ENCODE measurements at places on chromosomes 7 and 10.
A peak's percentile ranks its signal among the peaks of the same experiment; 100 is the strongest.

DNA sequence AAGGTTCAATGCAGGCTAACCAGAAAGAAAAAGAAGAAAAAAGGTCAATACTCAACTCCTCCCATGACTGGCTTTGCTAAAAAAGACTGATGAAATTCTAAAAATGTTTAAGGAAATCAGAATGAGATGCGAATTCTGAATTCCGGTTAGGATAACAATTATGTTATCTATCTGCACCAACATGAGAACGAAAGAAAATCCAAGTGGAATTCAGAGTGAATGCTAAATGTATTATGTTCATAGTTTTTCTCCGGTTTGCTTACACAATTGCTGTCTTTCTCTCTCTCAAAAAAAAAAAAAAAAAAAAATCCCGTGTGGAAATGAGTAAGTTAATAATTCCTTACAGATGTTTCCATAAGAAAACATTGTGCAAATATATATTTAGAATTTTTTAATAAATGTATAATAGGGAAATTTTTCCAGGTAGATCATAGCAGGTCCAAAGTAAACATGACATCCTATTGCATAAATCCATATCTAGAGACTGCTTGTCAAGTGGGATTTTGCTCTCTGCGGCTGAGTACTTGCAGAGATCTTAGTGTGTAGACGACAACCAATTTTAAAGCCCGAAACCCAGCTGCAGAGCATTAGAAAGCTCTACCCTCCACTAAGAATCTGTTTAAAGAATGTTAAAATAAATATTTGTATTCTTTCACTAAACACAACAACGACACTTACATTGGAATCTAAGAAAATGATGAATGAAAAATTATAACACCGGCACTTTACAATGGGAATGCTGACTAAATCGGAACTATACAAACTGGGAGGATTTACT is 104.0 kb downstream of the JAZF1 start:
- DNase-seq = no peak

- DNase-seq = no peak
Observed at GRCh38 chr10:12186323-12186722, 9.4 kb downstream of the NUDT5 start.

- no peak for DNase-seq
Observed at GRCh38 chr7:12199363-12199762, 11.7 kb upstream of the TMEM106B start.

GRCh38 chr10:72466018-72466417 is 111.3 kb upstream of the DNAJB12 start:
- no peak for DNase-seq

- DNase-seq = no peak
Observed at GRCh38 chr10:77091597-77092165, 545.9 kb downstream of the KCNMA1 start.

DNA sequence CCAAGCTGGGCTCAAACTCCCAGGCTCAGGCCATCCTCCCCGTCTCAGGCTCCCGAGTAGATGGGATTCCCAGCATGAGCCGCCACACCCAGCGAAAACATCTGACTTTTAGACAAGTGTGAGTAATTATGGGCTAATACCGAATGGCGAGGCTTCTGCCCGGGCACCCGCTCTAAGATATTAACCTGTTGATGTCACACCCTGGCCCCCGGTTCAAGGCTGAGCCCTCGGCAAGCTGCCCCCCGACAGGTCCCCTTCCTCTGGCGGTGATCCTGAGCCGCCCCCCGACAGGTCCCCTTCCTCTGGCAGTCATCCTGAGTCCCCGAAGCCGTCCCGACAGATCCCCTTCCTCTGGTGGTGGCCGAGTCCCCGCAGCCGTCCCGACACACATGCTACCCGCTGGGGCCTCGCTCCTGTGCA is 5.2 kb downstream of the PSMG3 start:
- no peak for DNase-seq

DNA sequence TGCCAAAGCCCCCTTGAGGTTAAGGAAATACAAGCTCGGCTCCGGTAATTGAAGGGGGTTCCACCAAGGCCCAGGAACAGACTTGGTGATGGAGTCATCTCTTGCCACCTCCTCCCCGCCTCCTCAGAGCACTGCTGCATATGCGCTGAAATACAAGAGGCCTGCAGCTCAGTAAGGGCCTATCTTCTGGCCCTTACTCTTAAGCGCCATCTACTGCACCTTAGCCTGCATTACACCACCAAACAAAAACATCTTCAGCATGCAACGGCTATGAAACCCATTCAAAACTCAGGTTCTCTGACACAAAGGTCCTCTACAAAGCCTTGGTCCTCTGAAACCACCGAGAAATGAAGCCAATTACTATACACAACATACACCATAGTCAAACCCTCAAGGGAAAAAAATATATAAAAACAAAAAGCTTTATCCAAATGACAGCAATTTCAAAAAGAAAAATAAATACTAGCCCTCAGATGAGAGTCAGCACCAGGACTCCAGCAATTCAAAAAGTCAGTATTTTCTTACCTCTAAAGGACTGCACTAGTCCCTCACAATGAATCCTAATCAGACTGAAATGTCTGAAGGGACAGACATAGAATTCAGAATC is 176.8 kb upstream of the TBX20 start:
- DNase-seq = no peak

GRCh38 chr7:69858471-69858870 is 260.2 kb downstream of the AUTS2 start:
- DNase-seq = no peak

DNA sequence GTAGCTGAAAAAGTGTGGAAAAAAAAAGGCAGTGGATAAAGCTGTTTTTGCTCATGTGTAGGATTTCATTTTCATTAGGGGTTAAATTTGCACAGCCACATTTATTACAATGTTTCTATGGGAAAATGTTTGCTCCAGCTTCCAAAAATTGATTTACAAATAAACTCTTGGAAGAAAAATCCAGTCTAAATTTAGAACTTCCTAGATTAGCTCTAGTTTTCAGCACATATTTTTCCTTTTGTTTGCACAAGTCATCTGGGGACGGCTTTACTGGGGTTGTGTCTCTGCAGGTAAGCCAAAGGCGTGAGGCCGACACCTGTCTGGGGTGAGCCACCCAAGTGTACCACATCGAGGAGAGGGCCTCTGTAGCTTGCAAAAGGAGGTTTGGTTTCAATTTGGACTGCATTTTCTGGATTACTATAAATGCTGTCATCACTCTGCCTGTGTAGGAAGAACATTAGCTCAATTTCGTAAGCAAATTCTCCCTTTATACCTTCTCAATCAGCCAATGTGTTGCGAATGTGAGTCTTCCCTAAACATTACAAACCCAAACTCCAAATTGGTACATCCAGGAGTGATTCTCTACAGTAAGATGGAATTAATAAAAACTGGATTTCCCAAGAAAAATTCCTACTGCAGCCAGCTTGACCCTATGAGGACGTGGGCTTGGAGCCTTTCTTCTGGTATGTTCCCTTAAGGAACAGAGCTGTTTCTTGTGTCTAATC is 89.5 kb upstream of the ZNF438 start:
- DNase-seq = no peak

GRCh38 chr10:29120216-29120615 is 168.7 kb upstream of the LYZL1 start:
- no peak for DNase-seq

GRCh38 chr7:50480797-50481196 is 30.6 kb upstream of the FIGNL1 start:
- DNase-seq = no peak

DNA sequence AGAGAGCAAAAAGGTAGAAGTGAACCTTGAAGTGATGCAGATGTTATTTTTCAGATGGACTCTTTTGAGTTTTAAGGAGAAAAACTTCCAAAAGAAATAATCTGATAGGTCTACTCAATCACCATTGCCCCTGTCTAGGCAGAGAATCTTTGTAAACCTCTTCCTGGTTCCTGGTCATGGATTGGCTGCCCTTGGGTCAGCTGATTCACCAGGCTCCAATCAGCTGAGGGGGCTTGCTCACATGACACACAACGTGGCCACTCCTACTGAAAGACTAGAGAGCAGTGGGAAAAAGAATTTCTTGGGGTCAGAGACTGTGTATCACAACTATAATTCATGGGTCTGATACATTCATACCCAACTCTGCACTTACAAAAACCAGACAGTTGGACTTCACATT is 20.0 kb upstream of the JCAD start:
- no peak for DNase-seq

DNA sequence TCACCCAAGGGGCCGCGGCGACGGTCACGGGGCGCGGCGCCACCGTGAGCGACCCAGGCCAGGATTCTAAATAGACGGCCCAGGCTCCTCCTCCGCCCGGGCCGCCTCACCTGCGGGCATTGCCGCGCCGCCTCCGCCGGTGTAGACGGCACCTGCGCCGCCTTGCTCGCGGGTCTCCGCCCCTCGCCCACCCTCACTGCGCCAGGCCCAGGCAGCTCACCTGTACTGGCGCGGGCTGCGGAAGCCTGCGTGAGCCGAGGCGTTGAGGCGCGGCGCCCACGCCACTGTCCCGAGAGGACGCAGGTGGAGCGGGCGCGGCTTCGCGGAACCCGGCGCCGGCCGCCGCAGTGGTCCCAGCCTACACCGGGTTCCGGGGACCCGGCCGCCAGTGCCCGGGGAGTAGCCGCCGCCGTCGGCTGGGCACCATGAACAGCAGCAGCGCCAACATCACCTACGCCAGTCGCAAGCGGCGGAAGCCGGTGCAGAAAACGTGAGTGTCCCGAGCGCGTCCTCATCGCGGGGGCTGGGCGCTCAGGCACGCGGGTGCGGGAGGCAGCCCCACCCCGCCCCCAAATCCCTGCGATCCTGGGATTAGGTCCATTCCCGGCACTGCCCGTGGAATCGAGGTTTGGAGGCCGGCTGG is 509 bp downstream of the AHR start:
- peak; percentile 36 for DNase-seq

GRCh38 chr10:93072713-93073538 is 767 bp upstream of the CYP26A1 start:
- DNase-seq = no peak

GRCh38 chr7:80298201-80298600 is 163.6 kb downstream of the GNAI1 start:
- no peak for DNase-seq

DNA sequence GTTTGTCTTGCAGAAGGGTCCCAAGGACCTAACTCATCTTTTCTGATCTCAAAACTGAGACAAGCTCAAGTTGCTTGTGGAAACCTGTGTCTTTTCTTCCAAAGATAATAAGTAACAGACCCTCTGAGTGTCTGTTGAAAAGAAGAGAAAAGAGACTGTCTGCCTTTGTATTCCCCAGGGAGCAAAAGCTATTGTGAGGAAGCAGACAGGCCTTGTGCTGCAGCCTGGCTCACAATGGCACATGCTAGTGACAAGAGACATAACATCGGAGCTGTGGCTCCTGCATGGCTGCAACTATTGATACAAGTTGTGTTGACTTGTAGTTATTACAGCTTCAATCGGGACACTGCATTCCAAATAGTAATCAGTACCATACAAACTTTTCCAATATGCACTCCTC is 202.9 kb downstream of the DKK1 start:
- no peak for DNase-seq

DNA sequence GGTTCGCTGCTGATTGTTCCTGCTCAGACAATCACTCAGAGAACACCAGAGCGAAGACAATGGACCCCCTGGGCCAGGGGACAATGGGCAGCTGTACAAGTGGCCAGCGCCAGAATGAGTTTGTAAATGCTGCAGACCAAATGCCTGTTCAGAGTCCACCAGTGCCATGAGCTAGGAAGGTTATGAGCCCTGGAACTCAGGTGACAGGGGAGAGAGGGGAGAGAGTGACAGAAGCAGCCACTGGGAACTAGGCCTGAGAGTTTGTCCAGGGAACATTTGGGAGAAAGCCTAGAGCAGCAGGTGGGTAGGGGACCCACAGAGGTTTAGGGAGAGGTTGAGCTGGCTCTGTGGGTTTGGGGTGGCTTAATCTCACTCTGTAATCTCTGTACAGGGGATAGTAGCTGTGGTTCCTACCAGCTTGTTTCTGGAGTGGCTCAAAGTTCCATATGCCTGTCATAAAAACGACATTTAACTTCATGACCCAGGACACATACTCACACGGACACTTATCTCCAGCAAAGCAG is 60.4 kb downstream of the C10orf105 start:
- no peak for DNase-seq

DNA sequence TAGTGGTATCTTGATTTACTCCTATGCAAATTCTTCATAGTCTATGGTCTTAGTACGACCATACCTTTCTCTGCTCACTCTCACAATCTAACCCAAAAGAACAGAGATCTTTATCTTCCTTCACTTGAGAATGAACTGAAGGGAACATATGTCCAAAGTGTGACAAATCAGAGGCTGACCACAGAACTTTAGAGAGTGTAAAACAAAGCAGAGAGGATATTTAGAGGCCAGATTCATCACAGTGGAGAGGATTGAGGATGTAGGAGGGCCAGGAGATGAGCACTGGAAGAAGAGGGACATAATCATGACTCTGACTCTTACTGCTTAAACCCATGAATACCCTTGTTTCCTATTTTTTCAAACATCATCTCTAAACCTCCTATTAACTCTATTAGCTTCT is 935.3 kb upstream of the PHF14 start:
- DNase-seq = no peak

- DNase-seq = no peak
Observed at GRCh38 chr10:52313256-52313932, 687 bp upstream of the DKK1 start.

GRCh38 chr10:133336577-133337369 is at the start of gene CALY:
TSS of gene CALY (minus strand) at chr10:133336896. CDS start at chr10:133328989, 7,907 bp downstream.
- peak; percentile 89 for DNase-seq

DNA sequence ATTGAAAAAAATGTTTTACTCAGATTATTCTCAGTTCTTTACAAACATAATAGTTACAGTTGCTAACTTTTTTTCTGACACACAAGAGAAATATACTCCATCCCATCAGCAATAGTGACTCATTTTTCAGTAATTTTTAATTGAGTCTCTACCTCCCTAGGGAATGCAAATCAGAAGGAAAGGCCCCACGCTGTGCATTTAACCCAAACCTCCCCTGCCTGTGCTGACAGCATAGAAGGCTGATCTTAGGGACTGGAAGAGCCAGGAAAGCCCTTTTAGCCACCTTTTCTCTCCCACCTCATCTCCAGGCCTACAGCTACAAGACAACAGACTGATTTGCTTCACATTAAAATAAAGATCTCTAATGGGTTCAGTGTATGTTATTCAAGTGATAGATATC is 24.7 kb upstream of the PIK3CG start:
- DNase-seq = no peak
